Activated CD8-positive, alpha-beta T cell treated with anti-CD3 and anti-CD28 coated beads for 36 hours (primary cell): ENCODE measurements at places on chromosomes 4 and X.

GRCh38 chrX:106931831-106932491 is 11.8 kb downstream of the CLDN2 start:
- H3K27me3 ChIP-seq = no peaks in the 10 kb centered on the region
- H3K4me1 ChIP-seq = no peaks in the 10 kb centered on the region
- no peak overlapping the region for H3K27ac ChIP-seq
- H3K36me3 ChIP-seq = no peaks in the 10 kb centered on the region

- no peaks in the 10 kb centered on the region for H3K4me1 ChIP-seq
- no peak for DNase-seq
- H3K4me3 ChIP-seq = no peak overlapping the region
These were observed 221.5 kb upstream of the SFRP2 start for GRCh38 chr4:154010371-154010770.

GRCh38 chrX:53004038-53004437 is 44.6 kb upstream of the GPR173 start:
- no peak for DNase-seq
- peaks cover 6% of the 10 kb centered on the region for H3K4me1 ChIP-seq
- no peaks in the 10 kb centered on the region for H3K27me3 ChIP-seq
- no peaks in the 10 kb centered on the region for H3K36me3 ChIP-seq

DNA sequence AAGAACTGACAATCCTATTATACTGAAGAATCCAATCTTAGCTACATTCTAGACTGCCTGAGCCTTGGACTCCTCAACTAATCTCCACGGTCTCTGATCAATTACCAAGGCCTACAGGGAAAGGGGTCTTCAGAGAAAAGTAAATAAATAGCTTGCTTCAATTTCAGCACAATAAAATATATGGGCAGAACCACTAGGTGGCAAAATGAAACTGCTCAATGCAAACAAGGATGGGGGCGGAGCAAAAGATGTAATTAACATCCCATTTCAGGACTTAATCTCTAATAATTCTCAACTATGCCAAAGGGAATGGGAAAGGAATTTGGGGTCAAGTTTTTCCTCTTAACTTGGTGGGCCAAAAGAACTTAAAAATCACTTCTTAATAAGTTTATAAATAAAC is 78.4 kb upstream of the MAP3K15 start:
- H3K4me1 ChIP-seq = peaks cover 13% of the 10 kb centered on the region
- H3K27ac ChIP-seq = peak overlapping the region; percentile 16
- no peaks in the 10 kb centered on the region for H3K27me3 ChIP-seq
- peaks cover 12% of the 10 kb centered on the region for H3K36me3 ChIP-seq
- DNase-seq = peak; percentile 36
